Naive thymus-derived CD8-positive, alpha-beta T cell (primary cell): ENCODE measurements at places on chromosomes 3 and 15.

DNA sequence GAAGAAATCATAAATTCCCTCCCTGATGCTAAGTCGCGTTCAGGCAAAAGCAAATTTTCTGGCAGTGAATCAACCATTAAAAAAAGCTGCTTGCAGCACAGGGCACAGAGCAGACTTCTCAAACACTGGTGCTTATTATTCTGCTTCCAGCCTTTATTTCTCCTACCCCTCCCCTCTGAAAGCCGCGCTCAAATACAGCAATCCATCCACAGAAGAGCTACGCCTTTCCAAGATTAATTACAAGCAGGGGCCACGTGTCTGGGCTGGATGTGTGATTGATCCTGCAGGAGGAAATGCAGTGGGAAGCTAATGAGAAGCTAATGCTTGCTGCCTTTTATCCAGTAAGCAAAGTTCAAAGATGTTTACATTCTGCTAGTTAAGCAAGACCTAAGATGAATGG is 134.9 kb upstream of the TOPAZ1 start:
- no peak overlapping the region for H3K27ac ChIP-seq
- H3K36me3 ChIP-seq = no peaks in the 10 kb centered on the region
- peaks cover 11% of the 10 kb centered on the region for H3K27me3 ChIP-seq
- DNase-seq = no peak
- H3K4me3 ChIP-seq = no peak overlapping the region

DNA sequence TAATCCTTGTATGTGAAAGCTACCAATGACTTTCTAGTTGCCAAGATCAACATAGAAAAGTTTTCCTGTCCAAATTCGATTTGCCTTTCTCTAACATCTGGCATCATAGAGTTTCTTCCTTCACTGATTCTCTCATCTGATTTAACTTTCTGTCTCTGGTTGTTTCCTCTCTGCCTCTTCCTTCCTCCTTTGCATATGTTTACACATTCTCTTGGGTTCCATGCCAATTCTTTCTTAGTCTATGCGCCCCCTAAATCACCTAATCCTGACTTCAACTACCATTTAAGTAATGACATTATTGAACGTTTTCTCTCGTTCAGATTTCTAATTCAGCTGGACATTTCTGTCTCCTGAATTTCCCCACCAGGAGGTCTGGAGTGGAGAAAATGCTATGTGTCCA is 561.9 kb upstream of the TGFBR2 start:
- no peak overlapping the region for H3K4me3 ChIP-seq
- H3K36me3 ChIP-seq = no peaks in the 10 kb centered on the region
- H3K27ac ChIP-seq = no peak overlapping the region
- no peak for DNase-seq
- H3K27me3 ChIP-seq = peaks cover 2% of the 10 kb centered on the region
- peaks cover 5% of the 10 kb centered on the region for H3K4me1 ChIP-seq

DNA sequence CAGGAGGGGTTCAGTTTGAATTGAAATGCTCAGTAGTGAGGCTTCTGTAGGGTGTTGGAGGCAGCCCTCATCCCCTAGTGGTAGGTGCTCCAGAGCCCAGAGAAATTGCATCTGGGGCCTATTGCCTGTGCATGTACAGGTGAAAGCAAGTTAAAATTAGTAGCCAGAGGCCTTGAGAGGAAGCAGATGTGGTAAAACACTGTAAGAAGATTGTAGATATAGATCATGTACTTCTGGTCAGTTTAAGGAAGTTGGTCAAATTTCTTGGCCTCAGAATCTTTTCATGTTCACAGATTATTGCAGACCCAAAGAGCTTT is 34.6 kb downstream of the IGSF10 start:
- H3K4me3 ChIP-seq = no peak overlapping the region
- no peak for DNase-seq
- peaks cover 5% of the 10 kb centered on the region for H3K27me3 ChIP-seq
- no peak overlapping the region for H3K27ac ChIP-seq
- no peaks in the 10 kb centered on the region for H3K4me1 ChIP-seq

DNA sequence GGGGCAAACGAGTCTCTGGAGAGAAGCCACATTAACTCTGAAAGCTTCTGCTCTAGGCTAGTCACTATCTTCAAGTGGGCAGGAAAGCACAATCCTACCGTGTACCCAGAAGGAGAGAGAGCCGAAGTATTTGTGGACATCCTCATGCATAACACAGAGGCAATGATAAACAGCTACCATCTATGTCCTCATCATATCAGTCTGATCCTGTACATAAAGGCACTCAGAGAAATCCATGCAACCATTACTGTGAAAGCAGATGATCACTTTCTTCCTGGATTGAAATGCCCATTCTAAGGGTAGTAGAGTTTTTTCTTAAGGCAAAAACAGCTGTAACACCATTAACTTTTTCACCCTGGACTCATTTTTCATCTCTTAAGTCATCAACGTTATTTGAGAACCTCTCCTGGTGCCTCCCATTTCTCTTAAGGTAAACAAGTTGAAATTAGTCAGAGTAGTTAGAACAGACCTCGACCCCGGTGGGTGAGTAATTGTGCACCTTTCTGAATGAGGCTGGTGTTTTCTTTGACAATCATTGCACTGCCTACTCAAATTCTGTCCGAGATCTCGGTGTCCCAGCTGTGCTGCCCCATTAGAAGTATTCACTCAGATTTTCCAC is 327.4 kb downstream of the SHQ1 start:
- H3K27me3 ChIP-seq = peaks cover 3% of the 10 kb centered on the region
- no peak for DNase-seq
- H3K36me3 ChIP-seq = no peaks in the 10 kb centered on the region
- peaks cover 23% of the 10 kb centered on the region for H3K4me1 ChIP-seq
- H3K27ac ChIP-seq = no peak overlapping the region
- H3K4me3 ChIP-seq = no peak overlapping the region

- H3K4me1 ChIP-seq = no peaks in the 10 kb centered on the region
- no peak overlapping the region for H3K4me3 ChIP-seq
- no peaks in the 10 kb centered on the region for H3K36me3 ChIP-seq
- no peaks in the 10 kb centered on the region for H3K27me3 ChIP-seq
- H3K27ac ChIP-seq = no peak overlapping the region
- no peak for DNase-seq
These were observed 414.7 kb downstream of the EPHA3 start for GRCh38 chr3:89522155-89522554.

GRCh38 chr3:134432236-134432635 is 53.5 kb downstream of the ANAPC13 start:
- H3K4me3 ChIP-seq = no peak overlapping the region
- no peaks in the 10 kb centered on the region for H3K36me3 ChIP-seq
- no peaks in the 10 kb centered on the region for H3K4me1 ChIP-seq
- H3K27ac ChIP-seq = peak overlapping the region; percentile 9
- peaks cover 37% of the 10 kb centered on the region for H3K27me3 ChIP-seq

- no peak for DNase-seq
- no peaks in the 10 kb centered on the region for H3K27me3 ChIP-seq
- H3K27ac ChIP-seq = peak overlapping the region; percentile 89
- H3K4me3 ChIP-seq = peak overlapping the region; percentile 65
These were observed 10.6 kb upstream of the ITPKA start for GRCh38 chr15:41483115-41483514.

DNA sequence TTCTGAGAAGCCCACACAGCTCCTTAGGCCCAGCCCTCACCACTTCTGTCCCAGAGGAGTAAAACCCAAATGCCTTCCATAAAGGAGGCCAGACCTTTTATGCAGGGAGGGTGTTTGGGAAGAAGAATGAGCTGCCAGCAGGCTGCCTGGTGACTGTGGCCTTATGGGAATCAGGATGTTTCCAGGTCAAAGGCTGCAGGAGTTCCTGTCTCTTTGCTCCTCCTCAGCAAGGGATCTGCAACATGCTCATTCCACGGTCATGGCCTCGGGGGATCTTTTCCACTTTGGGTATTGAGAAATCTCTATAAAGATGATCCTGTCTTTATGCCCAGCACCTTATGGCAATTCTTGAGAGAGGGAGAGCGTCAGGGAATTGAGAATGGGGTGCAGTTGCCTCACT is 25.2 kb upstream of the MAGEF1 start:
- H3K4me3 ChIP-seq = no peak overlapping the region
- no peaks in the 10 kb centered on the region for H3K4me1 ChIP-seq
- no peaks in the 10 kb centered on the region for H3K36me3 ChIP-seq
- H3K27ac ChIP-seq = no peak overlapping the region
- no peak for DNase-seq

- no peak overlapping the region for H3K27ac ChIP-seq
- no peaks in the 10 kb centered on the region for H3K27me3 ChIP-seq
- H3K4me1 ChIP-seq = no peaks in the 10 kb centered on the region
- no peak overlapping the region for H3K4me3 ChIP-seq
These were observed 841.3 kb downstream of the ROBO1 start for GRCh38 chr3:78926523-78926922.

GRCh38 chr3:134619301-134619615 is 31.6 kb downstream of the KY start:
- H3K27me3 ChIP-seq = no peaks in the 10 kb centered on the region
- no peak for DNase-seq
- H3K4me3 ChIP-seq = no peak overlapping the region

DNA sequence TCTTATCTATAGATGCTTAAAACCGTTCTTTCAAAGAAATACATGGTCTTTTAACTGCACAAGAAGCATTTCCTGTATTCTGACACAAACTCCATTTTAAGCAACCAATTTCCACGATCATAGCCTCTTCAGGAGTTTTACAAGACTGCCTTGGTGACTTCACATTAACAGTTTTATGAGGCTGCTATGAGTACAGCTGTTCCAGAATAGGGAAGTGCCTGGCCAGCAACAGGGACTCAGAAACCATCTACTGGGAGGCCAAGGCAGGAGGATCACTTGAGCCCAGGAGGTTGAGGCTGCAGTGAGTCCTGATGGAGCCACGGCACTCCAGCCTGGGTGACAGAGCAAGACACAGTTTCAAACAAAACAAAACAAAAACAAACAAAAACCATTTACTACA is 78.4 kb downstream of the B3GNT5 start:
- DNase-seq = no peak
- no peak overlapping the region for H3K4me3 ChIP-seq
- H3K4me1 ChIP-seq = no peaks in the 10 kb centered on the region
- no peaks in the 10 kb centered on the region for H3K36me3 ChIP-seq
- H3K27me3 ChIP-seq = no peaks in the 10 kb centered on the region
- no peak overlapping the region for H3K27ac ChIP-seq

DNA sequence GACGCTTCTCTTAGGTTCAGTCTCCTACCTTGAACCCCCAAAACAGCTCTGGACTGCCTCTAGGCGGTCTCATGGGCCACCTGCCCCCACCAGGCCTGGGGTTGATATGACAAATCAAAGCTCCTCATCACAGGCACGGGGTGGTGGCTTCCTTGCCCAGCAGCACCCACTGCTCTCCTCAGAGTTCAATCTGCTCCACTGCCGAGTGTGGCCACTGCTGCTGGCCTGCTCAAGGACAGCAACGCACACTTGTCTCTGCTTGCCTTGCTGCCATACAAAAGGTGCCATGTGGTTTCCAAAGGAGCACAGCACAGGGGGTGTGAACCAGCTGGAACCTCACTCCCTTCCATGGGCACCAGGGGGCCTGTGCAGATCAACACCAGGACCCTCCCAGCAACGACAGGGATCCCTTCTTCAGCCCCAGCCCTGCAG is 10.2 kb downstream of the KBTBD13 start:
- H3K27me3 ChIP-seq = peaks cover 9% of the 10 kb centered on the region
- H3K4me3 ChIP-seq = no peak overlapping the region
- peaks cover 10% of the 10 kb centered on the region for H3K4me1 ChIP-seq
- peaks cover 4% of the 10 kb centered on the region for H3K36me3 ChIP-seq
- DNase-seq = no peak
- H3K27ac ChIP-seq = no peak overlapping the region

DNA sequence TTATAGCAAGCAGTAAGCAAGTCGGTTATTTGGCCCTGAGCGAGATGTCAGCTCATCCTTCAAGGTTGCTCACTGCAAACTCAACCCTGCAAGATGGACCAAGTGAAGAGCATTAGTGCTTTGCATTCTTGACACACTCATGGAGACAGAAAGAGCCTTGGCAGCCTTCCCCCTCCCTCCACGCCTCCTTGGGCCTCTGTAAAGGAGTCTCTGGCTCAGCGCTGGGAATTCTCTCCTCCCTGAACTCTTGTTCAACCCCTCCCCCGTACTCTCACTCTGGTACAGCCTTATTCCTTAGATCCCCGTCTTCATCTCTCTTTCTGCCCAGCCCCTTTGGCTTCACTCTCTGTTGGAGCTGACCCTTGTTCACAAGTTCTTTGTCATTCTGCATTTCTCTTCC is 2.2 kb upstream of the CX3CR1 start:
- H3K4me1 ChIP-seq = peaks cover 6% of the 10 kb centered on the region
- no peak overlapping the region for H3K27ac ChIP-seq
- no peak overlapping the region for H3K4me3 ChIP-seq
- peaks cover 5% of the 10 kb centered on the region for H3K27me3 ChIP-seq

GRCh38 chr3:185929192-185930151 is 8.3 kb downstream of the TRA2B start:
- H3K4me1 ChIP-seq = peaks cover 92% of the 10 kb centered on the region
- H3K27ac ChIP-seq = peak overlapping the region; percentile 85

GRCh38 chr3:46296826-46297225 is 54.6 kb downstream of the CCR3 start:
- H3K4me3 ChIP-seq = no peak overlapping the region
- peak overlapping the region; percentile 0 for H3K27ac ChIP-seq
- peaks cover 32% of the 10 kb centered on the region for H3K4me1 ChIP-seq

- peaks cover 72% of the 10 kb centered on the region for H3K4me1 ChIP-seq
- no peak for DNase-seq
- no peaks in the 10 kb centered on the region for H3K36me3 ChIP-seq
These were observed 29.5 kb upstream of the USP3 start for GRCh38 chr15:63474810-63475316.

GRCh38 chr3:100041328-100041749 is 73.0 kb downstream of the FILIP1L start:
- no peak for DNase-seq
- H3K4me1 ChIP-seq = no peaks in the 10 kb centered on the region

DNA sequence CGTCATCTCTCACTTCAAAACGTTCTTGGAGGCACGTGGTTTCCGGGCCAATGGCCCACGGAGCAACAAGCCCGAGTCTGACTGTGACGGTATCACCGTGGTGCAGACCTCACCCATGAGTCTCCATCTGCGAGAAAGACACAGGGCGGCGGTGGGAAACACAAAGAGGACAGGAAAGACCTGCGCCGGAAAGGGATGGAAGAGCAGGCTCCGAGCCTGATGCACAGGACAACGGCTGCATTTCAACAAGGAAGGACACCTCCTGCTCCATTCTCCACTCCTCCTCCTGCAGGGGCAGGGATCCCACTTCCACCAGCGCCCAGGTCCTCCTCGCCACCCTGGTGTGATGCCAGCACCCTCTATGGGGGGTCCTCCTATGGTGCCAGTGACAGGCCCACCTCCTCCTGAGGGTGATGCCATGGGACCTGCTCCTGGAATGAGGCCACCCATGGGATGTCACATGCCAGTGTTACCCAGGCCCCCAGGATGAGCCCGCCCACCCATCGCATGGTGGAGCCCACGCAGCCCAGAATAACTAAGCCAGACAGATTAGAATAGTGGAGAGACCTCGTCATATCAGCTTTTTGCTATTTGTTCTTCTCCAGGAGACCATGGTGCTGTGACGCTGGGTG is 73.0 kb upstream of the PCSK6 start:
- no peaks in the 10 kb centered on the region for H3K36me3 ChIP-seq
- no peak for DNase-seq
- peaks cover 2% of the 10 kb centered on the region for H3K4me1 ChIP-seq
- no peak overlapping the region for H3K4me3 ChIP-seq
- no peak overlapping the region for H3K27ac ChIP-seq
